Activated T-helper 1 cell treated with anti-CD3 and anti-CD28 coated beads, Interleukin-2, amount 50 U/mL, for 16 hours (primary cell): ENCODE measurements at places on chromosomes 11 and 22.

GRCh38 chr22:49503321-49503720, 324.4 kb downstream of the BRD1 start:
- DNase-seq = no peak

- no peak for DNase-seq
These were observed 7.2 kb upstream of the UCP3 start for GRCh38 chr11:74015919-74016684.

GRCh38 chr22:29081517-29082236, 8.8 kb downstream of the KREMEN1 start:
- DNase-seq = no peak

DNA sequence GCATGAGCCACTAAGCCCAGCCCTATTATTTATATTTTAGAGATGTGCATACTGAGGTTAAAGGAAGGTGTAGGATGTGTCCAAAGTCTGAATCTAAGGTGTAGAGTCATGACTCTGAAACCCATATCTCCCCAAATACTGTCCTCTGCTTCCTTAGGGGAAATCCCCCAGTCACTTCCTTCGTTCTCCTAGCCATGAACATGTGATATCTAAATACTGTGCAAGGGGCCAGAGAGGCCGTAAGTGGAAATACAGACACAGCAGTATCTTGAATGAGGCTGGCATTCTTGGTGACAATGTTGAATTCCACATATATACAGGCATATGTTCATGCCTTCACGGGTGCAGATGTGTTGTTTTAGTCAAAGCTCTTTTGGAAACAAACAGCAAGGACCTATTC, 21.3 kb upstream of the PATZ1 start:
- no peak for DNase-seq
